NCI-H526 treated with DMSO at 0.1 percent for 48 hours (cell line): ENCODE measurements at places on chromosomes 3 and 15.

- peak; percentile 60 for DNase-seq
Observed at GRCh38 chr15:33201491-33202231, 7.1 kb upstream of the FMN1 start.

DNA sequence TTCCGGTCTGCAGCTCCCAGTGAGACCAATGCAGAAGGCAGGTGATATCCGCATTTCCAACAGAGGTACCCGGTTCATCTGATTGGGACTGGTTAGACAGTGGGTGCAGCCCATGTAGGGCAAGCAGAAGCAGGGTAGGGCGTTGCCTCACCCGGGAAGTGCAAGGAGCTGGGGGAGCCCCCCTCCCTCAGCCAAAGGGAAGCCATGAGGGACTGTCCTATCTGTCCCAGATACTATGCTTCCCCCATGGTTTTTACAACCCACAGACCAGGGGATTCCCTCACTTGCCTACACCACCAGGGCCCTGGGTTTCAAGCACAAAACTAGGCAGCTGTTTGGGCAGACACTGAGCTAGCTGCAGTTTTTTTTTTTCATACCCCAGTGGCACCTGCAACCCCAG lies 71.8 kb downstream of the CPNE4 start:
- no peak for DNase-seq

DNA sequence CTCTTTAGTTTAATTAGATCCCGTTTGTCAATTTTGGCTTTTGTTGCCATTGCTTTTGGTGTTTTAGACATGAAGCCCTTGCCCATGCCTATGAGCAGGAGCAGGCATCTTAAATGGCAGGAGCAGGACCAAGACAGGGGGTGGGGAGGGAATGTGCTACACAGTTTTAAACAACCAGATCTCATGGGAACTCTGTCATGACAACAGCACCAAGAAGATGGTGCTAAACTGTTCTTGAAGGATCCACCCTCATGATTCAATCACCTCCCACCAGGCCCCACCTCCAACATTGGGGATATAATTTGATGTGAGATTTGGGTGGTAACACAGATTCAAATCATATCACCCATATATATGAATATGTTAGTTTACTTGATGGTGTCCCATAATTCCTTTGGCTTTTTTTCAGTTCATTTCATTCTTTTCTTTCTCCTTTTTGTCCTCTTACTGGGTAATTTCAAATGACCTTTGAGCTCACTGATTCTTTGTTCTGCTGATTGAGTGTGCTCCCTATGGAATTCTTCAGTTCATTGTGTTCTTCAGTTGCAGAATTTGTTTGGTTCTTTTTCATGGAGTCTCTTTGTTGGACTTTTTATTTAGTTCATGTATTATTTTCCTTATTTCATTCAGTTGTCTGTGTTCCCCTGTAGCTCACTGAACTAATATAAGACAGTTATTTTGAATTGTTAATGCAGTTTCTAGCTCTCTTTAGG lies 62.6 kb downstream of the DOCK3 start:
- no peak for DNase-seq

DNA sequence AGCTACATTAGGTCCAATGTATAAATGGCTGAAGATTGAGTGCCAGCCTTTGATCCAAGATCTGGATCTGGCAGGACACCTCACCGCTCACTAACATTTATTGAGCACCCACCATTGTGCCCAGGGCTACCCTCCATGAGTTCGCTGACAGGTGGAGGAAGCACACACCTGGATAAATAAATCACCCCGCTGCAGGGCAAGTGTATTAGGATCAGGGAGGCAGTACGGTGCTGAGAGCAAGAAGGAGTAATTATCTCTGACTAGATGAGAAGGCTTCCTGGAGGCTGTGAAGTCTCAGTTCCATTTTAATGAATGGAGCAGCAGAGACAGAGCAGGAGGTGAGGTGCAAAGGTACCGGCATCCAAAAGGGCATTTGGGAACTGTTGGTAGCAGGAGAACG lies 104.1 kb downstream of the LIPC start:
- DNase-seq = no peak

DNA sequence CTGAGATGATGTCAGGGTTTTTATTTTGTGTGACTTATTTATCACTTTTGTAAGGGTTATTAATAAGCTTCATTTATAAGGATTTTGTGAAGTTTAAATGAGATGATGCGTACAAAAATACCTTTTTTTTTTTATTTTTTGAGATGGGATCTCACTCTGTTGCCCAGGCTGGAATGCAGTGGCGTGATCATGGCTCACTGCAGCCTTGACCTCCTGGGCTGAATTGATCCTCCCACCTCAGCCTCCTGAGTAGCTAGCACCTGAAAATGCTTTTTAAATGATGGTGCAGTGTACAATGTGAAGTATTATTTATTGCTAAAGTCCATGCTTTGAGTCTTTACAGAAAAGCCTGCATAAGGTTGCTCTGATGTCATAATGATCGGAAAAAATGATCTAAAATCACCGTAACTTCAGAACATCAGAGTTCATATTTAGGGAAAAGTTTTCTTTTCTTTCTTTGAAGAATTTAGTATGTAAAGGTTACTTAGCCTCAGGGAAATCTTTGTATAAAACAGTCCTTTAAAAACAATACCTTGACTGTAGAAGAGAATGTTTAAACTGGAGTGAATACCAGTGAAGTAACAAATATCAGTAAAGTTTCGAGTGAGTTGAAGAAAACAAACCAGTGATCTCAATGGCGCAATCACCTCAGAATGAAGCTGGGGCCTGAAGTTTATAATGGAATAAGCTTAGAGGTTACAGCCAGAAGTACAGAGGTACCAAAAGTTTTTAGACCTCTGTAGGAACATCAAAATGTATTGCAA lies 29.7 kb downstream of the TCF12 start:
- no peak for DNase-seq

- no peak for DNase-seq
Observed at GRCh38 chr3:160185751-160186150, 39.5 kb upstream of the C3orf80 start.

GRCh38 chr3:109072194-109072593 lies 45.7 kb downstream of the MORC1 start:
- DNase-seq = no peak

DNA sequence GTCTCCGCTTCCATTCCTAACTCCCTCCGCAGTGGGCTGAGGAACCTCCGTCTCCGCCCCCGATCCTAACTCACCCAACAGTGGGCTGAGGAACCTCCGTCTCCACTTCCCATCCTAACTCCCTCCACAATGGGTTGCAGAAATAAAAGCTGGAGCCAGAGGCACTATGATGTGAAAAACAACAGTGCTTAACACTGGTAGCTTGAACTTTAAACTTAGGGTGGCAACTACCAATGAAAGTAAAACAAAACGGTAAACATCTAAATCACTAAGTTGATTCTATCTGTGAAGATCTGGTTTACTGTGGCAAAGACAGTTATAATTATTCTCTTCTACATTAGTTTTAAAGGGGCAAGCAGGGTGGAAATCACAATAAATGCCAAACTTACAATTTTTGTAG lies 25.9 kb upstream of the GP5 start:
- DNase-seq = no peak

DNA sequence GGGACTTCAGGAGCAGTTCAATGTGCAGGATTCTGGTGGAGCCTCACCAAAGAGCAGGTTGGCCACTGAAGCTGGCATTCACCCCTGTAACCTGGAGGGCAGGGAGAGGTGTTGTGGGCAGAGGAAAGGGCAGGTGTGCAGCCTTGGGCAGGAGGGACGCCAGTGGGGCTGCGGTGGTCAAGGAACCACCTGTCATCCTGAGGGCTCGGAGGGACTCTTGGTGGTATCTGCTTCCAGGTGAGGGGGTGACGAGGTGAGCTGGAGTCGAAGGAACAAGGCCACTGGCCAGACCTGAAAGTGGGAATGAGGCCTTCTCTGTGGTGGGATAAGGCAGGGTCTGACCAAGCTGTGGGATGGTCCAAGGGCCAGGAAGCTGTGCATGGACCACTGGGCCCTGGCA lies 269.5 kb downstream of the PLCL2 start:
- no peak for DNase-seq

- DNase-seq = peak; percentile 15
Observed at GRCh38 chr3:98733053-98733811, 29.9 kb upstream of the ST3GAL6 start.

- DNase-seq = no peak
Observed at GRCh38 chr3:2783261-2783660, 326.9 kb downstream of the IL5RA start.

DNA sequence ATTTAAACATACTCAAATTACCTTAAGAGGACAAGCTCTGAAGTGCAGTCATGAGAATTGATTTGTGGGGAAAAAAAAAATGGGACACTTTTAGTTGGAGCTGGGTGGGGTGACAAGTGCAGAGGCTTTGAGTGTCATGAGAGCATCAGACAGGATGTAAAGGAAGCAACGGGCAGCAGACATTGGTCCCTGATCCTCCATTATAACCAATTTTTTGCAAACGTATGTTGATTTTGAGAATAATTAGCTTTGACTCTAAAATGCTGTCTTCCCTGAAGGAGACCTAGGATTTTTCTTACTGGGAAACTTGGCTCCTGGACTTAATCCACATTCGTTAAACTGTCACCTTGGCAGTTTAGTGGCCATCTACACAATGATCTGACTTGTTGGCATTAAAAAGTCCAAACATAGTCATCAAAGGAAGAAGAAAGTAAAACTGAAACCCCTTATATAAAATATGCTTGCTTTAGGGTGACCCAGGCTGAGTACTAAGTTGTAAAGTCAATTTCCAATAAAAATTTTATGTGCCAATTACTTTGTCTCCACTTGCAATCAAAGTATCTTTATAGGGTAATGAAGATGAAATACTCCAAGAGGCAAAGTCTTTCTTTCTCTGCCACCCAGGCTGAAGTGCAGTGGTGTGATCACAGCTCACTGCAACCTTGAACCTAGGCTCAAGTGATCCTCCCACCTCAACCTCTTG lies 45.6 kb downstream of the BCL2L10 start:
- no peak for DNase-seq

DNA sequence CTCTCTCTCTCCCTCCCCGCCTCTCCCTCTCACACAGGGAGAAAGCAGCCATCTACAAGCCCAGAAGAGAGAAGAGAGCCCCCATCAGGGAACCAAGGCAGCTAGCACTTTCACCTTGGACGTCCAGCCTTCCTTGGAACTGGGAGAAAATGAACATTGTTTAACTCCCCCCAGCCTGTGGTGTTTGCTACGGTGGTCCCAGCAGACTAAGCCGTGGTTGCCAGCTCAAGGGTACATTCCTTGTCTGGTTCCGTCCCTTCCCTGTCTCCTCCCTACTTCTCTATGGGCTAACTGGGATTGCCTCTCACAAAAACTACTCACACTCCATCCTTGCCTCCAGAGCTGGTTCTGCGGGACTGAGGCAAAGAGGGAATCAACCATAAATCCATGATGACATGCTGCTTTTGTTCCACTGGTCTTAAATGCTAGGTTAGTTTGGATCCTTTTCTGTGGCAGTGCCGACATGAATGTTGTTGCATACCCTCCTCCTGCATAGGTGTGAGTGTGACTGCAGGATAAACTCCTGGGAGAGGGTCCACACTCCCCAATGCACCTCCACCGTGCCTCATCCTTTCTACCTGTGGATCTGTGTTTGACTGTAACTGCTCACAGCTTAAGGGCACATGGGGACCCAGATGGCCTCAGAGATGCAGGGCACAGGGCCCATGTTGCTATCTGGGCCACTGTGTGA lies 12.0 kb downstream of the C3orf22 start:
- no peak for DNase-seq

- no peak for DNase-seq
Observed at GRCh38 chr15:90994059-90994416, 297 bp downstream of the PRC1 start.

DNA sequence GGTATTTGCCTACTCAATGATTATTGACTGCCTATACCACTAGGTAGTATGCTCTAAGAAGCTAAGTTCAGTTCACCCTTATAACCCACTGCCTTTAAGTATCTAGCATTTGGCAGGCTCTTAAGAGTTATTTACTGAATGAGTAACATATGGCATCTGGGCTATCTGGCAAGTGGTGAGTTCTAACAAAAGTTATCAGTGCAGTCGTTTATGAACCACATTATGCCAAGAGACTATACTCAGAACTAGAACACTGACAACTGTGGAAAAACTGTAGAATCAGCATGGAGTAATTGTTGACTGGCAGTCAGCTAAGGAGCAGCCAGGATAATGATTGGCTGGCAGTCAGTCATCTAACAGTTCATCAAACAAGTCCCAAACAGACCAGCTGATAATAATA lies 25.8 kb downstream of the RAF1 start:
- DNase-seq = no peak

GRCh38 chr3:168975576-168975975 lies 687.9 kb downstream of the MECOM start:
- DNase-seq = no peak

DNA sequence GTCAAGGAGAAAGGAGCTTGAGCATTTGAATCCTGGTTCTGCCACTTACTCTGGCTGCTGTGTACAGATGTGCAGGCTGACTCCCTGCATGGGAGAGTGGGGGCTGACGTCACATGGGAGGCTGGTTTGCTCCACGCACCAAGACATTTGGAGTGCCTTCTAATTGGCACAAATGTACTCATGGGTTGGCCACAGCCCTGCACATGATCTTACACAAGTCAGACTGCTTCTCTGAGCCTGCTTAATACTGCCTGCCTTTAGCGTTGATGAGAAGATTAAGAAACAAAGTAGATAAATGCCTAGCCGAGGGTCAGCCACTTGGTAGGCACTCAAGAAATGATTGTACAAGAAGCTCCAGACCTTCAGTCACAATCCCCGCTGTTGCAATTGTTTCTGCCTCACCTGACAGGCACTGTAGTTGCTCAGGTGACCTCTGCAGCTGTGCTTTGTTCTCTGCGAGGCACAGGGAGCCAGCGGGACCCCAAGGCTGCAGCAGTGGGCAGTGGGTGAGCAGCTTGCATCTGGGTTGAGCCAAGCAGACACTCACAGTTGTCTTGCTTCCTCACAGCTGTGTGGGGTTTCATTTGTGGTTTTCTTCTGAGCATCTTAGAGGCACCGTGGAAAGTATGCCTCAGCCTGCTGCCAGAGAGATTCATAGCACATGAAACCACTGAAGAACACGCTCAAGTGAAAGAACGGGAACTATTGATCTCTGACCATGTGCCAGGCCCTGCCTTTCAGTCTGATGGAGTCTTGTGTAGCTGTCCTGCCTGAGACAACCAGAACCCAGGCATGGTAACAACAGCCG lies 33.1 kb downstream of the GRK7 start:
- no peak for DNase-seq

GRCh38 chr15:47289656-47290055 lies 427.6 kb upstream of the SEMA6D start:
- DNase-seq = no peak
